ENCODE measurements at places on chromosomes 4 and X.
A peak's percentile ranks its signal among the peaks of the same experiment; 100 is the strongest.

- no peak for DNase-seq
Observed at GRCh38 chr4:186149872-186150271, 41.5 kb upstream of the CYP4V2 start.

- DNase-seq, result no peak
Observed at GRCh38 chrX:13180807-13181206, 136.4 kb upstream of the FAM9C start.

- peak; percentile 3 for DNase-seq
Observed at GRCh38 chrX:97597954-97598353, 714.2 kb downstream of the RPA4 start.

GRCh38 chr4:38324861-38325628 is 339.0 kb upstream of the KLF3 start:
- DNase-seq, result no peak

GRCh38 chrX:110000847-110001713 is 1.8 kb upstream of the TMEM164 start:
- DNase-seq, result no peak

GRCh38 chr4:79059631-79060399 is 120.6 kb upstream of the PAQR3 start:
- no peak for DNase-seq

GRCh38 chrX:46262304-46262703 is 282.9 kb downstream of the ZNF674 start:
- no peak for DNase-seq

Measured in stimulated activated CD4-positive, alpha-beta T cell treated with anti-CD3 and anti-CD28 coated beads, Interleukin-12 subunit alpha, Interleukin-12 subunit beta, amount 100 ng/mL, for 48 hours (primary cell).